ENCODE measurements at places on chromosomes 12 and 14. TPM values are rescaled to one million over a fixed set of nuclear protein-coding genes. Genes with fewer than 3 reads are reported as not detected.

Gene ARMH4
- 3.0 TPM for total RNA-seq

Gene GALNT9
- not detected for total RNA-seq

Gene CLEC6A
- total RNA-seq = not detected

Gene HOXC5
- 1.3 TPM for total RNA-seq

Gene CCDC197
- not detected for total RNA-seq

Gene CCDC175
- not detected for total RNA-seq

Gene SERPINA10
- not detected for total RNA-seq

Gene ACOT6
- total RNA-seq = under 0.01 TPM

Gene RNASE7
- total RNA-seq = not detected

Gene TFCP2
- total RNA-seq = 7.8 TPM

Gene CTSG
- not detected for total RNA-seq

Gene SLC38A4
- 11.0 TPM for total RNA-seq

Gene RERGL
- 0.32 TPM for total RNA-seq

Gene OLR1
- total RNA-seq = 9.3 TPM

Gene CCDC177
- not detected for total RNA-seq

Gene CLECL1
- total RNA-seq = not detected

Gene IAPP
- total RNA-seq = not detected

Gene AKAP6
- total RNA-seq = 3.9 TPM

Gene SEL1L
- total RNA-seq = 97.6 TPM

Gene TMEM119
- 186 TPM for total RNA-seq

Gene NOVA1
- total RNA-seq = 1.9 TPM

Gene PLA2G1B
- total RNA-seq = not detected

Gene TRIP11
- 45.3 TPM for total RNA-seq

Gene TCTN2
- 12.2 TPM for total RNA-seq

Gene GIT2
- total RNA-seq = 54.4 TPM

Gene MAP1LC3B2
- 0.43 TPM for total RNA-seq

Gene PTPRO
- total RNA-seq = under 0.01 TPM

Gene HECTD4
- 37.1 TPM for total RNA-seq

Gene SMCO2
- total RNA-seq = not detected

Gene A2ML1
- not detected for total RNA-seq

Gene CCDC38
- total RNA-seq = not detected

Gene TAS2R7
- not detected for total RNA-seq

Gene GAS2L3
- total RNA-seq = 24.5 TPM

Gene RD3L
- total RNA-seq = not detected

Gene SLC6A15
- total RNA-seq = 0.43 TPM

Gene LMO3
- total RNA-seq = 0.43 TPM

Gene RNFT2
- total RNA-seq = 7.3 TPM

Gene DACT1
- total RNA-seq = 35.8 TPM

Gene TPI1
- 620 TPM for total RNA-seq

Gene TBX5
- 0.43 TPM for total RNA-seq

Gene KRT77
- total RNA-seq = not detected

Gene RFX4
- total RNA-seq = not detected

Gene P2RX2
- total RNA-seq = not detected

Gene POTEG
- total RNA-seq = not detected

Gene TGM1
- 2.2 TPM for total RNA-seq

Gene PPP1R1A
- total RNA-seq = not detected

Gene ABCC9
- total RNA-seq = 7.4 TPM

Gene E2F7
- 10.4 TPM for total RNA-seq

Gene FAM222A
- total RNA-seq = 0.43 TPM

Gene PPFIA2
- 4.7 TPM for total RNA-seq

Gene RNASE11
- not detected for total RNA-seq

Gene TMEM63C
- not detected for total RNA-seq

Gene HOXC10
- total RNA-seq = 0.43 TPM

Gene MANSC4
- not detected for total RNA-seq

All from fibroblast of villous mesenchyme (primary cell).